Panc1 (cell line): ENCODE measurements at places on chromosomes 4 and X.

DNA sequence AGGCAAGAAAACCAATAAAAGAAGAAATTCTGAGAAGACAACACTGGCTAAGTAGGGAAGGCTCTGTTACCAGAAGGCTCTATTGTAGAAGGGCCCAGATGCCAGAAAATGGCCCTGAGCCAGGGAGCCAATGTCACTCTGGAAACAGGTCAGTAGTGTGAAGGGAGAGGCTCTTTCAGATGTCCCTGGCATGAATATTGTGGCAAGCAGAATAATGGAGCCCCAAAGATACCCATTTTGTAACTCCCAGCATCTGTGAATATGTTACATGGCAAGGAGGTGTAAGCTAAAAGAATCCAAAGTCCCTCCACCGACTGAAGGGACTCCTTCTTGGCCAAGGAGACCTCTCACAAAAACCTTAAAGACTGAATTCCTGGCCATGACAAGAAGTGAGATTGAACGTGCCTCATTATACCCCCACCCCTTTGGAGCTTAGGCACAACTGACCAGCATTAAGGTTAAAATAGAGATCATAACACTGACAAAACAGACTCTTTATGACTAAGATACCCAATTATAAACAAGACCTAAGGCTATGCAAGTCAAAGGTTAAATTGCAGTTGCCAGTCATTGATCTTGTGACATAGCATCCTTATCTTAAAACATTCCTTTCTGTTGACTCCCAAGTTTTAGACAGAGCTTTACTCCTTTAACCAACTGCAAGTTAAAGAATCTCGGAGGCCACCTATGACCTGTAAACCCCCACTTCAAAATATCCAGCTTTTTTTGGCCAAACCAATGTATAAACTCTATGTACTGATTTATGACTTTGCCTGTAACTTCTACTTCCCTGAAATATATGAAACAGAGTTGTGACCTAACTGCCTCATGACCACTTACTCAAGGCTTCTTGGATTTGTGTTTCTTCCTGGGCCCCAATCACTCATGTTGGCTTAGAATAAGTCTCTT, 42.2 kb upstream of the SMIM10 start:
- H3K4me3 ChIP-seq = no peak overlapping the region; the same call in 1 of the 2 replicates
- H3K27me3 ChIP-seq = no peaks in the 10 kb centered on the region
- H3K27ac ChIP-seq = peak overlapping the region; percentile 96
- H3K4me1 ChIP-seq = peaks cover 24% of the 10 kb centered on the region
- DNase-seq = peak; percentile 89

DNA sequence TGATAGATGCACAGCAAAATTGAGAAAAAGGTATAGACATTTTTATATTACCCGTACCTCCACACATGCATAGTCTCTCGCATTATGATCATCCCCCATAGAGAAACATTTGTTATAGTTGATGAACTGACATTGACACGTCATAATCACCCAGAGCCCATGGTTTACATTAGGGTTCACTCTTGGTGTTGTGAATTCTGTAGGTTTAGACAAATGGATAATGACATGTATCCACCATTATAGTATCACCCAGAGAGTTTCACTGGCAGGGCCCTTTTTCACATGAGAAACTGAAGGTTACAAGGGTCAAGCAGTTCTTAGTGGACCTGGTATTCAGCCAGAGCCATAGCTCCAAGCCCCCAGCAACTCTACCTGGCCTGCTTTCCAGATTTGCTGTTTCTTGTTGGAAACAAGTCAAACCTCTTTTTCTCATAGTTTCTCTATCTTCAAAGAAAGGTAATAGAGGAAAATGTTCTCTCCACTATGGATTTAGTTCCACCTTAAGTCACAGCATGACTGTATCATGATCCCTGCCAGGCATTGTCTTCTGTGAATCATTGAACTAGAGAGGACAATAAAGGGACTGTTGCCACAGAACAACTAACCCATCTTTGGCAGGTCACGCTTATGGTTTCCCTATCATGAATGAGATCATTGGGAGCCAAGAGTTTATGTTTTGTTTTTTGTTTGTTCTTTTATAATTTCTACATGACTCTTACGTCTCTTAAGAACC, 64.0 kb downstream of the HHIP start:
- no peaks in the 10 kb centered on the region for H3K27me3 ChIP-seq
- no peak for DNase-seq
- H3K36me3 ChIP-seq = no peaks in the 10 kb centered on the region
- no peak overlapping the region for H3K27ac ChIP-seq
- no peak overlapping the region for H3K4me3 ChIP-seq
- H3K4me1 ChIP-seq = no peaks in the 10 kb centered on the region

DNA sequence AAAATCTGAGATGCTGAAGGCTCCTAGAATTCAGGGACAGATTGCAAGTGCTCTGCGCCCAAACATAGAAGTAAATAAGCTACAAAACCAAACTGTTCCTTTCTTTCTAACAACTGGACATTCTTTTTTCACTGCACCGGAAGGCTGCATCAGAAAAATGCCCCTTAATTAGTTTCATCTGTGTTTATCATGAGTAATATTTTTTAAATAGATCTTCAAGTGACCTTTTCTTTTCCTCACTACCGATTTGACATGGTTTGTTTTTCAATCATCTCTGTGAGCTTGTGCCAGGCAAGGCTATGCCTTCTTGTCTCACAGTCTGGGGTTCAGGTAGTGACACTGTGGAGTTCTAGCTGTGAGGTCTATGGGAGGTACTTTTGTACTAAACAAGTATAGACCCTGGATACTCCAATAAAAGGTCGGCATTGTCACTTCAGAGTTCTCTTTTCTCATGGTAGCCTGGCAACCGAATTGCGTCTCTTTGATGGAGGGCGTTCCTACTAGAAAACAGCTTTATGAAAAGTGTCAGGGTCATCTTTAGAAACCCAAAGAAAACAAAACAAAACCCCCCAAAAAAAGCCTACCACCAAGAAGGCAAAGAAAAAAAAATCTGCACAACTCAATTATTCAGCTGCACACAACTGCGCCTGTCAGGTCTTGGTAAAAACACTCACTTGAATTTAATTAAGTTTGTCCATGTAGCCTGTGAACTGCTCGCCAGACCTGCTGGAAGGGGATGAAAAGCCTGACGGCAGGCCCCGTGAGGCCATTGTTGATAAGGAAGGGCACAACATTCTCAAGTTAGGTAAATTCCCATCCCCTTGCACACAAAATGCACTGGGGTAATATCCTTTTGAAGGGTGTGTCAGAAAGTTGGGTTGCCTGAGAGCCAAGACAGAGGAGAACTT, 22.8 kb upstream of the ADAMTS3 start:
- H3K27me3 ChIP-seq = no peaks in the 10 kb centered on the region
- no peaks in the 10 kb centered on the region for H3K4me1 ChIP-seq
- no peaks in the 10 kb centered on the region for H3K36me3 ChIP-seq
- no peak for DNase-seq
- no peak overlapping the region for H3K27ac ChIP-seq

GRCh38 chr4:174561560-174561959, 39.3 kb upstream of the HPGD start:
- no peaks in the 10 kb centered on the region for H3K27me3 ChIP-seq
- H3K4me3 ChIP-seq = no peak overlapping the region
- no peak for DNase-seq
- H3K27ac ChIP-seq = no peak overlapping the region

DNA sequence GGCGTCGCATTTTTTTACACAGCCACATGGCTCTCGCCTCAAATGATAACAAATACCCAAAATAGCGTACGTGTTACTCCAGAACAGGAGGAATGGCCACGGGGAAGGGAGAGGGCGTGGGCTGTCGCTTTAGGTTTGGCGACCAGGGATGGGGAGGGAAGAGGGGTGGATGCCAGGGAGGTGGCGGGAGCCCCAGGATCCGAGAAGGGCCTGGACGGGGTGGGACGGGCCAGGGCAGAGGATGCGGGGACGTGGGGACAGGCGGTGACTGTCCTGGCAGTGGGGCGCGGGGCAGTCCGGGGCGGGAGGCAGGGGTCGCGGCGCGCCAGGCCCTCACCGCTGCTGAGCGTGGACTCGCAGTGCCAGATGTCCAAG, 631 bp downstream of the TMEM47 start:
- no peak for DNase-seq
- H3K27me3 ChIP-seq = no peaks in the 10 kb centered on the region; the same call in 1 of the 2 replicates
- H3K4me3 ChIP-seq = peak overlapping the region; percentile 35
- no peaks in the 10 kb centered on the region for H3K4me1 ChIP-seq

GRCh38 chr4:88009871-88010270, 2.4 kb downstream of the PKD2 start:
- DNase-seq = no peak
- H3K27me3 ChIP-seq = no peaks in the 10 kb centered on the region
- peaks cover 7% of the 10 kb centered on the region for H3K4me1 ChIP-seq
- H3K27ac ChIP-seq = no peak overlapping the region
- no peak overlapping the region for H3K4me3 ChIP-seq
- no peaks in the 10 kb centered on the region for H3K36me3 ChIP-seq

- no peaks in the 10 kb centered on the region for H3K4me1 ChIP-seq
- no peak for DNase-seq
These were observed 305.4 kb downstream of the PCDH18 start for GRCh38 chr4:137226900-137227299.

GRCh38 chrX:82658492-82658891, 849.6 kb upstream of the POU3F4 start:
- H3K4me1 ChIP-seq = no peaks in the 10 kb centered on the region
- no peak for DNase-seq
- H3K4me3 ChIP-seq = no peak overlapping the region
- no peaks in the 10 kb centered on the region for H3K36me3 ChIP-seq
- no peak overlapping the region for H3K27ac ChIP-seq

DNA sequence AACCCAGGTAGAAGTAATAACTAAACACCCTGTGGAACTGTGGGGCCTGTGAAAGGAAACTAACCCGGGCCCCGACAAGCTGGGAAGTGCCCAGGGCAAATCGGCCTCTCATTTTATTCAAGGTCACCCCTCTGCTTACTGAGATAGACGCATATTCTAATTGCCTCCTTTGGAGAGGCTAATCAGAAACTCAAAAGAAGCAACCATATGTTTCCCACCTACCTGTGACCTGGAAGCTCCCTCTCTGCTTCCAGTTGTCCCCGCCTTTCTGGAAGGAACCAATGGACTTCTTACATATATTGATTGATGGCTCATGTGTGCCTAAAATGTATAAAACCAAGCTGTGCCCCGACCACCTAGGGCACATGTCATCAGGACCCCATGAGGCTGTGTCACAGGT, 23.1 kb upstream of the DHRSX start:
- no peak overlapping the region for H3K27ac ChIP-seq
- no peak for DNase-seq
- H3K4me1 ChIP-seq = no peaks in the 10 kb centered on the region
- H3K27me3 ChIP-seq = no peaks in the 10 kb centered on the region
- no peaks in the 10 kb centered on the region for H3K36me3 ChIP-seq

DNA sequence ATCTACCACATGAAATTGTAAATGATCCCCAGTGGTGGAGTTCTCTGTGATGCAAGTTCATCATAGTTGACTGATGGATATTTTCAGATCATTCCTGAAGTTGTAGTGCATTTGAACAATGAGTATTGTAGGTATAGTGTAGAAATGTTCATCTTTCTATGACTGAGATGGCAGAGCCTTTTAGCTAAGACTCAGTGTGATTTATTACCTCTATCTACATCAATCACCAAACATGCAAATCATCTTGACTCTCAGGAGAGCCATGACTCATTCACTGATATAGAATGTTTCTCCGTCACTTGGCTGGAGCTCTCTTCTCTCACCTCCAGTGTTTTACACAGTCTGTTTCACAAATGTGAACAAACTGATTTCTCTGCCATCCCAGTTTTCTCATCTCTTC, 392.6 kb downstream of the IL1RAPL1 start:
- no peak for DNase-seq
- H3K27ac ChIP-seq = no peak overlapping the region
- no peak overlapping the region for H3K4me3 ChIP-seq

GRCh38 chrX:64976673-64977040, 407 bp upstream of the ZC4H2 start:
- no peaks in the 10 kb centered on the region for H3K27me3 ChIP-seq
- H3K36me3 ChIP-seq = no peaks in the 10 kb centered on the region

DNA sequence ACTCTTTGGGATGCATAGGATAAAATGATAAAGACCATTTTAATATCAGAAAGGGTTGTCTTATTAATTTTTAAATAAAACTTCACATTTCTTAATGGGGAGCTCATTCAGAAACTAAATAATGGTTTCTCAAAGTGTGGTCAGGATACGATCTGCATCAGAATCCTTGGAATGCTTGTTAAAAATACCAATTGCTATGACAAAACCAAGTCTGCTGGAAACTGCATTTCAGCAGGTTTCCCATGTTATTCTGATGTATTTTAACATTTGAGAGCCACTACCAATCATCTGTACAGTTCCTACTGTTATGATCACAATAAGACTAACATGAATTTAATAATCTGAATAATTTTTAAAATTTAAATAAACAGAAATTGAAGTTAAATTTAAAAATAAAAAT, 115.1 kb downstream of the SOWAHB start:
- no peak for DNase-seq
- peak overlapping the region; percentile 59; the same call in 1 of the 2 replicates for H3K27ac ChIP-seq
- no peaks in the 10 kb centered on the region for H3K36me3 ChIP-seq
- no peak overlapping the region for H3K4me3 ChIP-seq

DNA sequence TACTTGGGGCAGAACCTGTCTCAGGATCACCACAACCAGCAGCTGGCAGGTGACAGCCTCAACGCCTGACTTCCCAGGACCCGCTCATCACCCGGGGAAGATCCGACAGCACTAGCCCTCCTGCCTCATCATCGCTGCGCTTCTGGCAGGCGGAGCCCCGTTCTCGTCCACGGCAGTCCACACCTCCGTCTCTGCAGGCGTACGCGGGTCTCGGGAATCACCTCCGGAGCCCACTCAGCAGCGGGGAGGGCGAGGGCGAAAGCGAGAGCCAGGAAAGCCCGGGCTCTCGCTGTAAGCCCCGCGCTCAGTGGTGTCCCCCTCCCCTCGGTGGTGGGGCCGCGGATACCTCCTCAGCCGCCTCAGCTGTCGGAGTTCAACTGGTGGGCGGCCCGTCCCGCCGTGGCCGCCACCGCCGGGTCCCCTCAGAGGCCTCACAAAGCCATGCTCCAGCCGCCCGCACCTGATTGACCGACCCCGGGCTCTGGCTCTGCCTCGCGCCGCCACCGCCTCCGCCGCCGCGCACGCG, 518 bp upstream of the CNKSR2 start:
- no peak for DNase-seq
- H3K36me3 ChIP-seq = no peaks in the 10 kb centered on the region
- H3K4me3 ChIP-seq = no peak overlapping the region
- no peaks in the 10 kb centered on the region for H3K27me3 ChIP-seq
- H3K27ac ChIP-seq = no peak overlapping the region
- H3K4me1 ChIP-seq = no peaks in the 10 kb centered on the region
